ENCODE measurements at places on chromosomes 2 and 18. TPM values are rescaled to one million over a fixed set of nuclear protein-coding genes. Genes with fewer than 3 reads are reported as not detected.

The USP40 gene
- total RNA-seq: 20.6 TPM

The BOLL gene
- total RNA-seq: not detected

The SSB gene
- 149 TPM for total RNA-seq

The CCDC85A gene
- total RNA-seq: 0.22 TPM

The INO80B gene
- total RNA-seq: 47.5 TPM

The XDH gene
- 1.1 TPM for total RNA-seq

The LDLRAD4 gene
- total RNA-seq: 3.3 TPM

The PLEKHH2 gene
- total RNA-seq: 2.3 TPM

The ALK gene
- total RNA-seq: not detected

The COLEC12 gene
- 0.06 TPM for total RNA-seq

The ZAP70 gene
- total RNA-seq: not detected

The GBX2 gene
- total RNA-seq: 3.0 TPM

The DSC1 gene
- not detected for total RNA-seq
